Stimulated activated CD8-positive, alpha-beta memory T cell treated with anti-CD3 and anti-CD28 coated beads, Interleukin-4, amount 100 ng/mL, for 48 hours (primary cell): ENCODE measurements at places on chromosomes 2 and 18.
A peak's percentile ranks its signal among the peaks of the same experiment; 100 is the strongest.

DNA sequence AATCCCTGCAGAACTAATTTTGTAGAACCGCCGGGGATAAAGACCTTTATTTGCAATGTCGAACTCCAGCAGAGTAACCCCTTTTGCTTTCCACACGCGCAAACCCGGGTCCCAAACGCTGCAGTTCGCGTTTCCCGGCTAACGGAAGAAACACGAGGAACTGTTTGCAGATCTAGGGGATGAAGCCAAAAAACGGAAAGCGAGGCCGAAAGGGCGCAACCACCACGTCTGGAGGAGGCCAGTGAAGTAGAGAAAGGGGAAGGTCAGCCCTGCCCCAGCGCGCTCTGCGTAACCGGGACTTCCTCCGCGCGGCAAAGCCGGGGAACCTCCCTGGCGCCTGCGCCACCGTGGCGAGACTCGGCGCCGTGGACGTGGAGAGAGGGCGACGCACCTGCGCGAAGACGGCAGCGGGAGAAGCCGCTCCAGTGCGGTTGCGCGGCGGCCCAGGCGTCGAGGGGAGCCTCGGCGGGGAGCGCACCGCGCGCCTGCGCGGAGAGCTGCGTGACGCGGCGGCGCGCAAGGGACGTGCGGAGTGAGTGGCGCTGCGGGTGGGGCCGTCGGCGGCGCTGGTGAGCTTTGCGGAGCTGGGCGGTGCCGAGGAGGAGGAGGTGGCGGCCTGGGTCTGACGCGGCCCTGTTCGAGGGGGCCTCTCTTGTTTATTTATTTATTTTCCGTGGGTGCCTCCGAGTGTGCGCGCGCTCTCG is at the start of gene PPP1CB:
TSS of gene PPP1CB (plus strand) at position 579 of the 704 bp plus-strand sequence. CDS start 295 bp downstream, outside the sequence.
- DNase-seq: peak; percentile 94

- DNase-seq: no peak
These were observed 210.1 kb downstream of the AGPS start for GRCh38 chr2:177602611-177603164.

DNA sequence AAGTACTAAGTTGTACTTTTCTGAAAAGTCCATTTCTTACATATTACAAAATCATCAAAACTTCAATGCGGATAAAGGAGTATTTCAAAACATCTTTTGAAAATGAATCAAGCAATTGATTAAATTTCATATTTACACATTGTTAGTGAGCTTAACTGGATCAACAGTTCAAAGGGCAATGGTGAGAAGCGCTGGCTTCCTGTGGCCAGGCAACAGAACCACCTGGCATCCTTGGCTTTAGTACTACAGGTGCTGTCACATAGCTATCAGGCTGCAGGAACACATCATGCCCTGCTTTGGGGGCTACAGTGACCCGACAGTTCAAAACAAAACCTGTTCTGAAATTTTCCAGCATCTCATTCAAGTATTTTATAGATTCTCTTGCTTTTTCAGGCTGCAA is 59.2 kb downstream of the SMAD2 start:
- DNase-seq: no peak

GRCh38 chr18:21513292-21513691 is 87.2 kb downstream of the ESCO1 start:
- DNase-seq: no peak

GRCh38 chr2:135945526-135945925 is 39.9 kb downstream of the DARS1 start:
- DNase-seq: no peak

DNA sequence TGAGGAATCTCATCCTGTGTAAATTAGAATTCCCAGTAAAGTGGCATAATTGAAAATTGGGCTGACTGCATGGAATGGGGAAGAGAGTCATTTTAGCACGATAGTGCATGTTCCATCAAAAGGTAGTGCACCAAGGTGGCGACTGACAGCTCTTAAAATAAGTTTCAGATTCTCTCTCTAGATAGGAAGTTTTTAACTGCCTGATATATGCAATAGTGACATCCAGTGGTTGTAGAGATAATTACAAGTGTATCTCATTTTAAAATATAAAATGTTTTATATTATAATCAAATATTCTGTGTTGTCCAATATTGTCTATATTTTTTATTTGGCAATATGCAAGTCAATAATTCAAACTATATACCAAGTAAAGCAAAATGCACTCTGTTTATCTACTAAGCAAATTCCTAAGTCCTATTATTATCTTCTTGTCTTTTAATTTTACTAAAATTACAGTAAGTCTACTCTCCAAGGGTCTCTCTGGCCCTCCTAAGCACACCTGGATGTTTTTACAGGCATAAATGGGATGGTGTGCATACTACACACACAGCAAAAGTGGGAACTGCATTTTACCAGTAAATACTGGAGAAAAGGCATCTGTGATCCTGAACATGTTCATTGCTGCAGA is 397.7 kb upstream of the HNRNPA3 start:
- no peak for DNase-seq

DNA sequence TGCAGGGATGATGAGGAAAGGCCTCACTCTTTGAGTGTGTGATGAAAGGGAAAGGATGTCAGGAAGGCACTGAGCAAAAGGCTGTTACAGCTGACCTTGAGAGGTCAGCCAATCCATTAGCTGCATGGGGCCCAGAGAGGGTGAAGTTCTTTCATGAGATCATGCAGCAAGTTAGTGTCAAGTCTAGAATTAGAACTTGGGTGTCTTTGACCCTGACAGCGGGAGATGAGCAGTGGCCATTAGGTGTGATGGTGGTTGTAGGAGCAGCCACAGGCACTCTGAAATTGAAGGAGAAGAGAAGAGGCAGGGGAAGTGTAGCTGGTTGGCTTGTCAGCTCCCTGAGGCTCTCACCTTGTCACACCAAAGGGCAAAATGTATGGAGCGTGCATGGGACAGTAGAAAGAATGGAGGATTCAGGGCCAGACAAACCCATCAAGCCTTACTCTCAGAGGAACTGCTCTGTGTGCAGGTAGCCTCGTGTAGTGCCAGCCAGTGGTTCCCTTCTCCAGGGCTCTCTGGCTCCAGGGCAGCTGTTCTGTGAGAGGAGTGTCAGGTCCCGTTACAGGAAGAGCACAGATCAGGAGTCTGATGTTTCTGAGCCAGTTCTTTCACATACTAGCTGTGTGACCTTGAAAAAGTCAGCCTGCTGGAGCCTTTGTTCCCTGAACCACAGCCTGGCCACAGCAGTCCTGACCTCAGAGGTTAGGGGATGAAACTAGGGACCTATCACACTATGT is 35.9 kb downstream of the MAP4K4 start:
- no peak for DNase-seq

DNA sequence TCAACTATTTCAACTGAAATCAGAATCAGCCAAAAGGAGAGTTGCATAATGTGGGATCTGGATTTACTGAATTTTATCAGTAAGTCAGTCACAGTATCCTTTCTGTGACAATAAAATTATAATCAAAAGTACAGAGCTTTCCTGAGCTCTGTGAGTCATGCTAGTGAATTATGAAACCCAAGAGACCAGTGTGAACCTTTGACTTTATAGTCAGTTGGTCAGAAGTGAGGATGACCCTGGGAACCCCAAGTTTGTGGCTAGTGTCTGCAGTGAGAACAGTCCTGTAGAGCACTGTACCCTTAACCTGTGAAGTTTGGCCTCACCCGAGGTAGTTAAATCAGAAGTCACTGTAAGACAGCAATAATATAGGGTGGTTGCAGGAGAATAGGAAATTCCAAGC is 381.7 kb downstream of the CDH19 start:
- no peak for DNase-seq

DNA sequence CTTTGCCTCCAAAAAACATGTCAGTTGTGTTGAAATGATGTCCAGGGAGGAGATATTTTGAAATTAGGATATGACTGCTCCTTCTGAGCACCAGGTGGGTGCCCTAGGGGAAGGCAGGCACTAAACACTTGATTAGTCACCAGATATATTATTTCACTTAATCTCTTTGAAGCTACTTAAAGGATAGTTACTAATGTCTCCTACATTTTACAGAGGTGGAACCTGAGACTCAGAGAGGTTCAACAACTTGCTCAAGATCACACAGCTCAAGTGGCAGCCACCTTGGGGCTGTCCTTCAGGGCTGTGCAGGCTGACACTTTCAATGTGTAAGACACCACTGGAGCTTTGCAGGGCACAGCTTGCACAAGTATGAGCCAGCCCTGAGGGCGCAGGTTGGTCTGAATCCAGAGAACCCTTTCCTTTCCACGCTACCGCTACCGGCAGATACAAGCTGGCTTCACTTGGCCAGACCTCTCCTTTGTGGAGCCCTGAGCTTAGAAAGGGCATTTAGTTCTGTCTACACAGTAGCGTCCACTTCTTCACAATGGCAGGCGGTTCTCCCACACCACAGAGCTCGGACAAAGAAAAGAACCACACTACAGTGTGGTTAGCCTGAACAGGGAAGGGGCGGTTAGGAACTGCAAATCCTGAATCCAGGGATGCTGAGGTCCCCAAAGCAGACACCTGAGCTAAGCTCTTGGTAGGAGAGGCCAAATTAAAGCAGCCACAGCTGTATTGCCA is 16.4 kb downstream of the ALPK2 start:
- no peak for DNase-seq

DNA sequence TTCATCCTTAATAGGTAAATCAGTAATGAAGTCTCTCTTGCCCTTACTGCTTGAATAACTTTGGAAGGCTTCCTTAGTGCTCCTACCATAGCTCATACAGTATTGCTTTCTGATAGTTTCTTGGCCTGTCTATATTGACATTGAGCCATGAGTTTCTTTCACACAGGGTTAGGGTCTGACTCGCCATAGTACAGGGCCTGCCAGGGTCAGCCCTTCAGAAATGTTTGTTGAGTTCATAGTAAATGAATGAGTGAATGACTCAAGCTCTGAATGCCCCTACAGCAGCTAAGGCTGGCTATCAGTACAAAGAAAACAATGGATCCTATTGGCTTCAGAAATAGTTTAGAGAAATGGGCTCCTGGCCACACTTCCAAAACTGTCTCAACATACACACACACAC is 65.0 kb upstream of the LRATD1 start:
- DNase-seq: no peak

DNA sequence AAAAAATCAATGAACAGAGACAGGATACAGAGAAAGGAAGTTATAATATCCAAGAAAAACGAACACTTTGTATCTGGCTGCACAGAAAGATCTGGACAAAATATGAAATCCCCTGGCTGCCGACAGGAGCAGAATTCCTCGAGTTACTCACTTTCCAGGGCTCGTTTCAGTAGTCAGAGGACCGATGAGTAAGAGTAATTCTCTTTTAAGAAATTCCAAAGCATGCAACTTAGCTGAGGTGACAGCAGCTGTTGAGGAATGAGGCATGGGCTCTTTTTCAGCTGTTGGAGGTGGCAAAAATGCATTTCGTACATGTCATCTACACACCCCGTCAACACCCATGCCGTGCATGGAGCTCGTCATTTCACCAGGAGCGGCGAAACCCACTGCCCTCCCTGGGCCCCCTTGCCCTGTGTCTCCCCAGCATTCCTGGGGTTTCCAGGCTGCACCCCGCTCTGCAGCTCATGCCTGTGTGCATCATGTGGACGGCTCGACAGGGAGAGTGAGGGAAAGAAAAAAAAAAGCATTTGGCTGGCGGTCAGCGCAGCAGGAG is 210.8 kb upstream of the SMIM21 start:
- no peak for DNase-seq

GRCh38 chr2:110097506-110098220 is 18.0 kb downstream of the MALL start:
- DNase-seq: no peak

DNA sequence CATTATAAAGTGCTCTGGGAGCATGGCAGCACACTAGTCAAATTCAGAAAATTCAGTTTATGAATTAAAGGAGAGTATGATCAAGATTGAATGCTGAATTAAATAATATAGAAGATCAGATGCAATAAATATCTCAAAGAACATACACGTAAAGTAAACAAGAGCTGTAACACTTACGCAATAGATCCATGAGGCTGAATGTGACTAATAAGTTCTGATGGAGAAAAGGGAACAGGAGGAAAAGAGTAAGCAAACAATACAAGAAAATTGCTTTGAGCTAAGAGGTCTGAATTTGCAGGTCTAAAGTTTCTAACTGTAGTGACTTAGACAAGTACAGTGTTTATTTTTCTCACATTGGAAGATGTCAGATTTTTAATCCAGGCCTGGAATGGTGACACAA is 646.7 kb upstream of the ZNF804A start:
- DNase-seq: no peak

- no peak for DNase-seq
These were observed 41.3 kb downstream of the DYSF start for GRCh38 chr2:71494523-71495155.

- DNase-seq: no peak
These were observed 61.2 kb downstream of the FEZ2 start for GRCh38 chr2:36536776-36537175.

- no peak for DNase-seq
These were observed 92.8 kb downstream of the PTGR3 start for GRCh38 chr18:75116165-75116564.

DNA sequence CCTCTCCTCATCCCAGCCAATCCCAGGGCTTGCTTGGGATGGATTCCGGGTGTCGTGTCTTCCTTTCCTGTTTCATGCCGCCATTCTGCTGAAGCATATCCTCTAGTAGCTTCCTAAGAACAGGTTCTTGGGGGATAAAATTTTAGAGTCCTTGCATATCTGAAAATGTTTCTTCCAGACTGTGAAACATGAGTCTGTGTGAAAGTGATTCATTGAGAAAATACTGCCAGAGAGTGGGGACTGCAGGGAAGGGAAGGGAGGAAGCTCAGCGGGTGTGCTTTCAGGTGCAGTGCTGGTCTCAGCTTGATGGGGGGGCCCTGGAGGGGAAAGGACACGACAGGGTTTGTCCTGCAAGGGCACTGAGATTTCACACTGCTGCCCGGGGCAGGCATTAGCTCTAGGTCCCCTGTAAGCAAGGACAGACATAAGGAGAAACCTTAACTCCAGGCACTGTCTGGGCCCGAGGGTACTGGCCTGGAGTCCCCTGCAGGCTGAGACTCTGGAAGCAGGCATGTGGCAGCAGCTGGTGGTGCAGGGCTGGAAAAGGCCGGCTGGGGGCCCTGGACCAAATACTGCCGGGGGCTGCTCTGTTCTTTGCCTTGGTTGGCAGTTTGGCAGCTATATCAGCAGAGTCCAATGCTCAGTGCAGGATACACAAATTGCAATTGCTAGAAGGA is 97.6 kb upstream of the HS6ST1 start:
- peak; percentile 13 for DNase-seq

DNA sequence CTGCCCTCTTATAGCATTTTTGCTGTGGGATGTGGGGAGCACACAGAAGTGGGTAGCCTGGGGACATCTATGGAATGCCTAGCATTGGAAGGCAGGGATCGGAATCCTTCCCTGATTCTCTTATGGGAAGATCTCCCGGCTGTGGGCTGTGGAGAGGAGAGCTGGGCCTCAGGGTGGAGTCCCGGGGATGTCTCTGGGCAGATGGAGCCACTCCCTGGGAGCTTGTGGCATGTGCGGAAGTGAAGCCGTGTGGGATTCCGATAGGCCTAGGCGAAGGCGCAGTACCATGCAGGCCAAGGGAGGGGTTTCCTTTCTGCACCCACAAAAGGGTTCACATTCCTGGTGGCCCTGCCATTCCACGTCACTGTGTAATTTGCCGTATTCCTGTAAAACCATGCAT is 87.9 kb downstream of the GLI2 start:
- DNase-seq: no peak

DNA sequence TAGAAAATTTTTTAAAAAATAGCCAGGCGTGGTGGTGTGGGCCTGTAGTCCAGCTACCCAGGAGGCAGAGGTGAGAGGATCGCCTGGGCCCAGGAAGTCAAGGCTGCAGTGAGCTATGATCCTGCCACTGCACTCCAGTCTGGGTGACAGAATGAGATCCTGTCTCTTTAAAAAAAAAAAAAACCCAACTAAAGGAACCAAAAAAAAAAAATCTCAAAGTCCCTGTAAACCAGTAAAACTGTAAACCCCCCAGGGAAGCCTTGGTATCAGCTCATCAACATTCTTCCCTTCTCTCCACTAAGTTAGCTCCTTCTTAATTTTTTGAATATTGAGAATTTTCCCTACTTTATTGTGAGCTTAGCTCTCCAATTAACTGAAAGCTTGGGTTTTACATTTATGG is 8.4 kb upstream of the MCFD2 start:
- DNase-seq: no peak
